BJ (cell line): ENCODE measurements at places on chromosomes 3 and 15. TPM values are rescaled to one million over a fixed set of nuclear protein-coding genes. Genes with fewer than 3 reads are reported as not detected.

GRCh38 chr15:63481105-63481810 lies 23.1 kb upstream of the USP3 start:
- DNase-seq: no peak

- no peak for DNase-seq
Measured at GRCh38 chr15:71414853-71415252, 299.6 kb downstream of the THSD4 start.

- no peak for DNase-seq
Measured at GRCh38 chr3:51798411-51798963, 19.4 kb upstream of the IQCF6 start.

Gene CTDSPL
- polyA plus RNA-seq: 43.0 and 45.2 TPM in 2 replicates
